Activated CD4-positive, alpha-beta T cell treated with anti-CD3 and anti-CD28 coated beads, Interleukin-2, amount 10 ng/mL, durations not matched to agents 7 days and 5 days (primary cell): ENCODE measurements at places on chromosomes 1 and 21. TPM values are rescaled to one million over a fixed set of nuclear protein-coding genes. Genes with fewer than 3 reads are reported as not detected.

GRCh38 chr21:34520764-34521508, 8.9 kb upstream of the KCNE1 start:
- no peak overlapping the region for H3K27ac ChIP-seq
- H3K27me3 ChIP-seq, result no peaks in the 10 kb centered on the region
- H3K36me3 ChIP-seq, result peaks cover 2% of the 10 kb centered on the region
- H3K4me1 ChIP-seq, result peaks cover 15% of the 10 kb centered on the region

GRCh38 chr1:206856674-206857464, 8.6 kb upstream of the IL20 start:
- DNase-seq, result no peak
- peaks cover 6% of the 10 kb centered on the region for H3K36me3 ChIP-seq
- H3K4me1 ChIP-seq, result peaks cover 15% of the 10 kb centered on the region
- H3K27me3 ChIP-seq, result peaks cover 21% of the 10 kb centered on the region

The OR2L13 gene
- total RNA-seq, result not detected

DNA sequence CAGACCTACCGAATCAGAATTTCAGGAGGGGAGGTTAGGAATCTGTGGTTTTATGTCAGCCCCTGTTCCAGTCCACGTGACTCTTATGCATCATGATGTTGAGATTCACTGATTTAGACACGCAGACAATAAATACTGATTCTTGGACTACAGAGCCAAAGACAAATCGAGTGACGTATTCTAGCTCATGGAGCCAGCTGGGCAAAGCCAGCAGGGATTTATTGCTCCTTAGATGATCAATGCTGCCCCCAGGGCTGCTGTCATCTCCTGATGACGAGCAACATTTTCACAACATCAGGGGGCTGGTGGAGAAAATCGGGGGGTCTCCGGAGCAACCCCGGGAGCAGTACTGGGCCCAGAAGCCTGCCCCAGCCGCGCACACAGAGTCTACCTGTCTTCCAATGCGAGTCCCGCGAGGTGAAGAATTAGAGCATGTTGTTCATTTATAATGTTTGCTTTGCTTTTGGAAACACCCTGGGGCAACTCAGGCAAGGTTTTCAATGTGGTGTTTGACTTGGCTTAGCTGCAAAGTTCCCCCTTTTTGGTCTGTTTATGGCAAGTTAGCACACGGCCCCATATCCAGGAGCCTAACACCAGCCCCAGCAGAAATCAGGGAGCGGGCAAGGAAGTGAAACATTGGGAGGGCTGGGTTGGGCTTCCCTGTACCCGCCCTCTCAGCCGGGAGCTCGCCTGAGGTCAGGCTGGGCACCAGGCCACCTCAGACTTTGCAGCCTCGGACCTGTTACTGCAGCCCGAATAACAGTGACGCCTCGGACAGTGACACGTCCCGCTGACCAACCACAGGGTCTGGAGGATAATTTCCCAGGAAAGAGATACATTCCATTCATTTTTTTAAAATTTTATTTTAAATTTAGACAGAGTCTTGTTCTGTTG, 19.9 kb upstream of the CLDN14 start:
- no peaks in the 10 kb centered on the region for H3K4me1 ChIP-seq
- H3K36me3 ChIP-seq, result no peaks in the 10 kb centered on the region
- no peak overlapping the region for H3K27ac ChIP-seq
- no peak overlapping the region for H3K4me3 ChIP-seq

- H3K27ac ChIP-seq, result no peak overlapping the region
- no peak overlapping the region for H3K4me3 ChIP-seq
- DNase-seq, result no peak
- no peaks in the 10 kb centered on the region for H3K27me3 ChIP-seq
Observed at GRCh38 chr1:61247881-61248752, 165.8 kb downstream of the NFIA start.

- no peaks in the 10 kb centered on the region for H3K4me1 ChIP-seq
- H3K27me3 ChIP-seq, result no peaks in the 10 kb centered on the region
- no peak overlapping the region for H3K4me3 ChIP-seq
- H3K27ac ChIP-seq, result no peak overlapping the region
- DNase-seq, result no peak
- H3K36me3 ChIP-seq, result peaks cover 1% of the 10 kb centered on the region
Observed at GRCh38 chr1:14810595-14811361, 212.3 kb downstream of the KAZN start.

The ADGRB2 gene
- total RNA-seq, result 0.31 TPM

GRCh38 chr1:198254521-198254920, 97.7 kb downstream of the NEK7 start:
- peaks cover 16% of the 10 kb centered on the region for H3K36me3 ChIP-seq
- no peak overlapping the region for H3K4me3 ChIP-seq
- no peaks in the 10 kb centered on the region for H3K27me3 ChIP-seq

The CFAP74 gene
- not detected for total RNA-seq

- no peak overlapping the region for H3K4me3 ChIP-seq
- DNase-seq, result no peak
- H3K27ac ChIP-seq, result no peak overlapping the region
- H3K36me3 ChIP-seq, result no peaks in the 10 kb centered on the region
- H3K4me1 ChIP-seq, result no peaks in the 10 kb centered on the region
- H3K27me3 ChIP-seq, result no peaks in the 10 kb centered on the region
Observed at GRCh38 chr21:19326531-19327319, 923.1 kb upstream of the TMPRSS15 start.

- H3K27ac ChIP-seq, result no peak overlapping the region
- H3K27me3 ChIP-seq, result no peaks in the 10 kb centered on the region
- no peaks in the 10 kb centered on the region for H3K36me3 ChIP-seq
- H3K4me1 ChIP-seq, result no peaks in the 10 kb centered on the region
- DNase-seq, result no peak
- H3K4me3 ChIP-seq, result no peak overlapping the region
Observed at GRCh38 chr1:118618618-118619340, 369.4 kb downstream of the TBX15 start.

The SHISA4 gene
- total RNA-seq, result 0.83 TPM

GRCh38 chr1:246162560-246162959, 344.5 kb downstream of the SMYD3 start:
- no peak overlapping the region for H3K4me3 ChIP-seq
- H3K4me1 ChIP-seq, result no peaks in the 10 kb centered on the region
- no peak for DNase-seq

The TINAGL1 gene
- total RNA-seq, result not detected

DNA sequence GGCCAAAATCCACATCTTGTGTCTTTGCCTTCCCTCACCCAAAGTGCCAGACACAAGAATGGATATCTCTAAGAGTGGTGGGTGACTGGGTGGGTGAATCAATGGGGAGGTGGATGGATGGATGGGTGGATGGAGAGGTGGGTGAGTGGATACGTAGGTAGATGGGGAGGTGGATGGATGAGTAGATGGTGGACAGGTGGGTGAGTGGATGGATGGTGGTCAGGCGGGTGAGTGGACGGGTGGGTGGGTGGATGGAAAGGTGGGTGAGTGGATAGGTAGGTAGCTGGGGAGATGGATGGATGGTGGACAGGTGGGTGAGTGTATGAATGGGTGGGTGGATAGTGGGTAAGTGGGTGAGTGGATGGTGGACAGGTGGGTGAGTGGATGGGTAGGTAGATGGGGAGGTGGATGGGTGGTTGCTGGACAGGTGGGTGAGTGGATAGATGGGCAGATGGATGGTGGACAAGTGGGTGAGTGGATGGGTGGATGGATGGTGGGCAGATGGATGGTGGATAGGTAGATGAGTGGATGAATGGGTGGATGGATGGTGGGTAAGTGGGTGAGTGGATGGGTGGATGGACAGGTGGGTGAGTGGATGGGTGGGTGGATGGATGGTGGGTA, 34.2 kb downstream of the SLC19A1 start:
- no peaks in the 10 kb centered on the region for H3K4me1 ChIP-seq
- no peaks in the 10 kb centered on the region for H3K27me3 ChIP-seq
- H3K36me3 ChIP-seq, result no peaks in the 10 kb centered on the region
- H3K27ac ChIP-seq, result no peak overlapping the region
- H3K4me3 ChIP-seq, result no peak overlapping the region
- no peak for DNase-seq

The PLA2G2A gene
- total RNA-seq, result not detected

DNA sequence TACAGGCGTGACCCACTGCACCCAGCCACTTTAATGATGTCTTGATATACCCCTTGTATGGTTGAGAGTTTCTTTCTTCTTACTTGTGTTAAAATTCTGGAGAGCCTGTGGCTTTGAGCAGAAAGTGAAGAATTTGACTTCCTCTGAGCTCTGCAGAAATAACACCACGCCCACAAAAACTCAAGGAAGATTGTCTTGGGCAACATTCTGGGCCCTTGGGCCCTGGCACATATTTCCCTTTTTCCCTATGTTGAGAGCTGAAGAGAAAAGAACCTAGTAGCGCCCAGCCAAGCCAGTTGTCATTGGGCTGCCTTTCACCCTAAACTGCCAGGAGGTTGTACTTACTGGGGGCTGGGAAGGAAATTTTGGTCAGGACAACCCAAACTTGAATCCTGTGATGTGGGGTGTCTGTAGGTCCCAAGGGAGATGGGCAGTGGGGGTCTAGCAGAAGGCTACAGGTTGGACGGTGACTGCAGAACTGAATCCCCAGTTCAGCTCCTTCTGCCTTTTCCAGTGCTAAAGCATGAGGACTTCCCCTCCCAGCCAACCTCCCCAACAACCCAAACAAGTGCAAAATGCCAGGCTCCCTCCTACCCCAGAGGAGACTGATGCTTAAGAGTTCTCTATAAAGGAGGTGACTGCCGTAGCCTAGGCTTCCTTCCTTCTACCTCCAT, 11.7 kb upstream of the SNAPIN start:
- H3K27me3 ChIP-seq, result no peaks in the 10 kb centered on the region
- peak overlapping the region; percentile 43 for H3K27ac ChIP-seq
- H3K4me3 ChIP-seq, result no peak overlapping the region

DNA sequence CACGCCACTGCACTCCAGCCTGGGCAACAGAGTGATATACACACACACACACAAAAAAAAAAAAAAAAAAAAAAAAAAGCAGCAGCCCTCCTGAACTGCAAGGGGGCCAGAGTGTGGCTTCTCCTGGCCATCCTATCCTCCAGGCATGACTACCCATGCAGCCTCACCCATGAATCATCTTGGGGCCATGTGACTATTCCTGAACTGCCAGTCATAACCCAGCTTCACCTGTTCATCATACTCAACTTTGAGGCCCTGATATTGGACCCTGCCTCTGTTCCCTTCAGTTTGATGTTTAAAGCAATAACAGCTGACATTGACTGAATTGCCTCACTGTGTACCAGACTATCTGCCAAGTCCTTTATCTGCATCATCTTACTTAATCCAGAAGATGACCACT, 2.8 kb upstream of the HPCAL4 start:
- H3K4me1 ChIP-seq, result peaks cover 30% of the 10 kb centered on the region
- H3K4me3 ChIP-seq, result no peak overlapping the region
- H3K27ac ChIP-seq, result no peak overlapping the region
- H3K27me3 ChIP-seq, result peaks cover 71% of the 10 kb centered on the region
- H3K36me3 ChIP-seq, result no peaks in the 10 kb centered on the region

- H3K4me1 ChIP-seq, result peaks cover 3% of the 10 kb centered on the region
- H3K27ac ChIP-seq, result no peak overlapping the region
- no peaks in the 10 kb centered on the region for H3K27me3 ChIP-seq
- no peak for DNase-seq
Observed at GRCh38 chr1:168053681-168054080, 83.0 kb downstream of the GPR161 start.

DNA sequence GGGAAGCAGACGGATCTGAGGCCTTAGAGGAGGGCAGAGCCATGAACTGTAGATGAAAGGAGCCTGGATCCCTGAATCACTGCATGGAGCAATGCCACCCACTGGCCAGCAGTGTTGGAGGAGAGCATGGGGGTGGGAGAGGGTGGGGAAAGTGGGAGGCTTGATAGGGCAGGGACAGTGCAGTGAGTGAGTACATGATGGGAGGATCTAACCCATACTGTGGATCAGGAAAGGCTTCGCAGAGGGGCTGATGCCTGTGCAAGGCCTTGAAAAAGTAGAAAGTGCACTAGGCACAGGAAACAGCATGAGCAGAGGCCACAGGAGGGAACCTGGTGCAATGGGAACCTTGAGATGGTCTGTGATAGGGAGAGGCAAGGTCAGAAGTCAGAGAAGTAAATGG, 391.9 kb downstream of the PTPRU start:
- no peaks in the 10 kb centered on the region for H3K4me1 ChIP-seq
- H3K4me3 ChIP-seq, result no peak overlapping the region
- peaks cover 3% of the 10 kb centered on the region for H3K27me3 ChIP-seq

The TESK2 gene
- total RNA-seq, result 2.6 TPM

DNA sequence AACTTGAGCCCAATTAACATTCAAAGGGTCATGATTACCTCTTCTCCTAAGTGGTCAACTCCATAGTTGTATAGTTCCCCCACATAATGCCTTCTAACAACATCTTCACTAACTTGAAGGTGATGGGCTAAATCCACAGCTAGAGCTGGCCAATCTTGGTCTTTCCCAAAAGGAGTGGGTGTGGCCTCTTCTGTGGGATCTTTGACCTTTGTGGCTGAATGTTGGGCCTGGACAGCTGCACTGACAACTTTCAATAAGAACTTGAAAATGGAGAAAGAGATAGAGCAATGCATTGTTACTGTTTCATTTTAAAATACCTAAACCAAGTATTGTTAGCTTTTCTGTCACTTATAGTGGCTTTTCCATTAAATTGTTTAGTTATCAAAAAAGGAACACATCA, 59.2 kb downstream of the IARS2 start:
- no peaks in the 10 kb centered on the region for H3K27me3 ChIP-seq
- DNase-seq, result no peak
- H3K4me1 ChIP-seq, result peaks cover 14% of the 10 kb centered on the region
- H3K4me3 ChIP-seq, result no peak overlapping the region
- peaks cover 51% of the 10 kb centered on the region for H3K36me3 ChIP-seq

The TMPRSS15 gene
- not detected for total RNA-seq

GRCh38 chr1:222251847-222252246, 296.1 kb downstream of the HHIPL2 start:
- no peak overlapping the region for H3K27ac ChIP-seq
- H3K27me3 ChIP-seq, result no peaks in the 10 kb centered on the region
- H3K4me1 ChIP-seq, result no peaks in the 10 kb centered on the region

The S100A4 gene
- 905 TPM for total RNA-seq

GRCh38 chr21:8993284-8993942, 1528.0 kb upstream of the TPTE start:
- no peak for DNase-seq
- H3K4me1 ChIP-seq, result no peaks in the 10 kb centered on the region
- no peak overlapping the region for H3K27ac ChIP-seq
- no peak overlapping the region for H3K4me3 ChIP-seq

DNA sequence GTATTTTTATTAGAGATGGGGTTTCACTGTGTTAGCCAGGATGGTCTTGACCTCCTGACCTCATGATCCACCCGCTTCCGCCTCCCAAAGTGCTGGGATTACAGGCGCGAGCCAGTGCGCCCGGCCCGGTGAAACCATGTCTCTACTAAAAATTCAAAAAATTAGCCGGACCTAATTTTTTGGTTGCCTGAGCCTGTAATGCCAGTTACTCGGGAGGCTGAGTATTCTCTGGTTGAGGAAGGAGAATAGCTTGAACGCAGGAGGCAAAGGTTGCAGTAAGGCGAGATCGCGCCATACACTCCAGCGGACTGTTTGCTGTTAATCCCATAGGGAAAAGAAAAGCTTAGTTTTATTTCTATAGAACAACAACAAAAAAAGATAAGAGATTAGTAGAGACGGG, 29.9 kb upstream of the HJV start:
- H3K4me3 ChIP-seq, result peak overlapping the region; percentile 76
- H3K36me3 ChIP-seq, result no peaks in the 10 kb centered on the region
- H3K4me1 ChIP-seq, result peaks cover 39% of the 10 kb centered on the region
- no peak for DNase-seq
- no peaks in the 10 kb centered on the region for H3K27me3 ChIP-seq

The TEX38 gene
- total RNA-seq, result not detected

The C1orf116 gene
- not detected for total RNA-seq

The CLEC20A gene
- total RNA-seq, result not detected

The KCNJ10 gene
- total RNA-seq, result not detected
